Uterus (tissue), 4 donors: ENCODE measurements at places on chromosomes 6 and 20.

GRCh38 chr6:124755321-124755720, 206.9 kb upstream of the RNF217 start:
- no peak for DNase-seq

DNA sequence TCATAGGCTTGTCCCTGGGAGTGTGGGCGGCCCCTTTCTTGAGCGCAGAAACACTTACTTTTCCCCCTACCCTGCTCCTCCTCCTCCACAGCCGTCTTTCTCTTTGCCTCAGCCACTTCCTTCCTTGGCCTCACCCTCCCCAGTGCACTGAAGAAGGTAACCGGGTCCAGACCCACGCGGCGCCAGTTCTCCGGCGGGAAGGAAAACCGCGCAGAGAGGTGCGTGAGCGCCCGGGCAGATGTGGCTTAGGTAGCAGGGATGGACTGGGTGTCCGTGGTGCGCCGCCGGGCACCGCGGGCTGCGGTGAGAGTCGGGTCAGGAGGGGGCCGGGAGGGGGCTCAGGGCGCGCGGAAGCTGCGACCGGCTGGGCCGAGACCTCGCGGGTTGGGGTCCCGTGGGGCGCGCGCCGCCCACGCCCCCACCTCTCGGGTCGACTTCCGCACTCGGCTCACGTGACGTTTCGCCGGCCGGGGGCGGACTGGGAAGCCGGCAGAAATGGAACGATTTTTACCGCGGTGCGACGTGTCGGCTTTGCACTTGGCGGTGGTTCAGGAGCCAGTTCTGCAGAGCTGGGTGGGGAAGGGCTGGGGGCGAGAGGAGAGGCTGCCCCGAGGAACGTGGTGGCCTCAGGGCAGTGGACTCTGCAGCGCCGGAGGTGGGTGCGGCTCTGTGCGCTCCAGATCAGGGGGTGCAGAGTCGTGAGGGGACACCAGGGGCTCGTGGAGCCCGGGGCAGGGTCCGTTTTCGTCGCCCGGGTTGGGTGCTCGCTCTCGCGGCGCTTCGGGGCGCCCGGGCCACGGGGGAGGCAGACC, at the start of gene ABRACL:
ABRACL (plus strand) TSS at position 88 of the 812 bp plus-strand sequence. CDS start 5,416 bp downstream, outside the sequence.
- DNase-seq: peak; percentile 58

GRCh38 chr6:139868576-139868975, 494.1 kb upstream of the CITED2 start:
- no peak for DNase-seq

- no peak for DNase-seq
These were observed 33.2 kb upstream of the HBS1L start for GRCh38 chr6:135087803-135088202.

DNA sequence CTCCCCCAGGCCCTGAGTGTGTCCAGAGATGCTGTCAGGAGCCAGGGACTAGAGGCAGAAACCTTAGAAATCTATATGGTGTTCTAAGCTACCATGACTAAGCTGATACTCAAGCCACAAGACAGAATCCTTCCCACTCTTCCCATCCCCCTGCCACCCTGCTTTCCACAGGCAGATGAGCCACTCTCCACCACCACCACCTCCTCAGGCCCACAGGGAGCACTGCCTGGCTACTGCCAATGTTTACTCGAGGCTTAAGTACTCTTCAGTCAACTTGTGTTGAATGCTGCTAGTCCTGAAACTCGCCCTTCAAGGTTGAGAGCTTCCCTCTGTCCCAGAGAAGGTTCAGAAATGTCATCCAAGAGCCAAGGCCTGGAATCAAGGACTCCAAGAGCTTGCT, 56.2 kb downstream of the CENPW start:
- DNase-seq: no peak

DNA sequence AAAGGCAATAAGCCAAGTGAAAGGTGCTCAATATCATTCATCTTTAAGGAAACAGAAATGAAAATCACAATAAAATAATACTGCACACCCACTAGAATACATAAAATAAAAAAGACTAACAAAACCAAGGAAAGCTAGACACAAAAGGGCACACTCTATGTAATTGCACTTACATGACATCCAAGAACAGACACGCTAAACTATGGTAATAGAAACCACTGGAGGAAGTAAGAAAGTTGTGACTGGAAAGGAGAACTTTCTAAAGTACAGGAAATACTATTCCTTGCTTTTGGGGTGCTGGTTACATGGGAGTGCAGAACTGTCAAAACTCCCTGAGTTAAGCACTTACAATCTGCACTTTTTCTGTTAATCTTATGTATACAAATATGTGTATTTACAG, 253.7 kb upstream of the RUNX2 start:
- no peak for DNase-seq

- DNase-seq: no peak
These were observed 6.5 kb downstream of the PEDS1 start for GRCh38 chr20:50146732-50147662.

DNA sequence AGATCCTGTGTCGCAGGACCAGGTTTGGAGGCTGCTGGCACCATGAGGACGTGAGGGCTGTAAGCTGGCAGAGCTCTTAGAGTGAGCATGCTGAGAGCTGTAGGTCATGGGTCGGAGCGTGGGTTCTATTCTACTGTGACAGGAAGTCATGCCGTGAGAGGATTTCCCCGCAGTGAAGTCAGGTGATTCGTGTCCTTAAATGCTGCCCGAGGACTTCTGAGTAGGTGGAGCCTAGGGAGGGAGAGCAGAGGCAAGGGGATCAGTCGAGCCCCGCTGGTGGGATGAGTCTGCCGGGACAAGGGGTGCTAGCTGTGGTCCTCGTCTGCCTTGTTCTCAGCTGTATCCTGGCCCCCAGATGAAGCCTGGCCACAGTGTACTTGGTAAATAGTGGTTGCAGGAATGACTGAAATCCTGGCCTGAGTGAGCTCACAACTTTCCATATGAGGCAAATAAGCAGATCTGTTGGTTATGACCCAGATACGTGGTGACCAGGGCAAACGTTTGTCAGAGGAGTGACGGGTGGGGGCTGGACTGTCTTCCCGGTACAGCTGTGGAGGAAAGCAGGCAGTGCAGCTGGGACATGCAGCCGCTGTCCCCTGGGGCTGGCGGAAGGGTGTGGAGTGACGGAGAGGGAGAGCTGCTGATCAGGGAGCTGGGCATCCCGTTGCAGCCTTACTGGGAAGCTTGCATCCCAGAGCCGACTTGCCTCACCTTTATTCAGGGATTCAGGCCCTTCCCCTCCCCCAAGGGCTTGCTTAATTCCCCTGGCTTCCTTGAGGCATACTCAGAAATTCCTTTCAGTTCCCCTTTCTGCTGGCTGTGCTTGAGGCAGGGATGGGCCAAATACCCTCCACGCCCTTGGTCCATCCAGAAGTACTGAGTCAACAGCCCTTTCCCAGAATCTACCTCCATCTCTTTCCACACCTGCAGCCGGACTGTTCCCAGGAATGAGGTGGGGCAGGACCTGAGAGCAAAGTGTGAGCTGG, 250.9 kb upstream of the RREB1 start:
- peak; percentile 21 for DNase-seq

DNA sequence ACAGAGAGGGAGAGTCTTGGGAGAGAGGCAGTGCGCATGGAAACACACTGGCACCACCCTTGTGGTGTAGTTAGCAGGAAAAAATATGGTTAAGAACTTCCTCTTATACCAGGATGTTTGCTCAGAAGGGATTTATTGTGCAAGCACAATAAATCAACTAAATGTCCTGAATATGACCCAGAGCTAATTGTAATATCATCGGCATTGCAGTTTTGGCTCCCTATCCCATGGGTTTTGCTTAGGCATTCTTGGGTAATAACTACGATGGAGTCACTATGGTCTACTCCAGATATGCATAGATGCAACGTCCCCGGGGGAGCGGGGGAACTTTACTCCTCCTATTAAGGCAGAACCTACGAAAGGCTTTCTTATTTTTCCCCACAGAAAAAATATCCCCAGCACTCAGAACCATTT, 751.6 kb downstream of the EYS start:
- no peak for DNase-seq

DNA sequence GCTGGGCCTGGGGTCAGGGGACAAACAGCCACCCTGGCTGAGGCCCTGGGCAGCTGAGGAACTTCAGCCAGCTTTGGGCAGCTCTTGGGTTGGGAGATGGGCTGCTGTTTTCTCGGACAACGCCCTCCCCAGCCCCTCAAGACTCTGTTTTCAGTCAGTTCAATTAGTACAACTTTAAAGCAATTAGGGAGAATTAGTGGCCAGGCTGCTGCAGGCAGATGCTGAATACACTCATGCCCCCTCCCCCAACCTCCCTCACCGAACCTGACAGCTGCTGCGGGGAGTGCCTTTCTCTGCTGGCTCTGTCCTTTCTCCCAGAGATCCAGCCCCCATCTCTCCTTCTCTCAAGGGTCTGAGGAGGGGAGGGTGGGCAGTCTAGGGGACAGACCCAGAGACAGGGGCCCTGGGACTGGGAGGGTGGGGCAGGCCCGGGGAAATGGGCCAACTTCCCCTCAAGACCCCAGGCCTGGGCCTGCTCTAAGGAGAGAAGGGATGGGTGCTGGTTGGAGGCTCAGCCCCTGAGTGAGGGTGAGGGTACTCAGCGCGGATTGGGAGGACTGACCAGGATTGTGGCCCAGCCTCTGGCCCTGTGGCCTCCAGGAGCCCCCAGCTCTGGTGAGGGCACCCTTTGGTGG, 17.8 kb upstream of the MYT1 start:
- no peak for DNase-seq

- DNase-seq: no peak
These were observed 4.9 kb downstream of the PREX1 start for GRCh38 chr20:48822879-48823385.

DNA sequence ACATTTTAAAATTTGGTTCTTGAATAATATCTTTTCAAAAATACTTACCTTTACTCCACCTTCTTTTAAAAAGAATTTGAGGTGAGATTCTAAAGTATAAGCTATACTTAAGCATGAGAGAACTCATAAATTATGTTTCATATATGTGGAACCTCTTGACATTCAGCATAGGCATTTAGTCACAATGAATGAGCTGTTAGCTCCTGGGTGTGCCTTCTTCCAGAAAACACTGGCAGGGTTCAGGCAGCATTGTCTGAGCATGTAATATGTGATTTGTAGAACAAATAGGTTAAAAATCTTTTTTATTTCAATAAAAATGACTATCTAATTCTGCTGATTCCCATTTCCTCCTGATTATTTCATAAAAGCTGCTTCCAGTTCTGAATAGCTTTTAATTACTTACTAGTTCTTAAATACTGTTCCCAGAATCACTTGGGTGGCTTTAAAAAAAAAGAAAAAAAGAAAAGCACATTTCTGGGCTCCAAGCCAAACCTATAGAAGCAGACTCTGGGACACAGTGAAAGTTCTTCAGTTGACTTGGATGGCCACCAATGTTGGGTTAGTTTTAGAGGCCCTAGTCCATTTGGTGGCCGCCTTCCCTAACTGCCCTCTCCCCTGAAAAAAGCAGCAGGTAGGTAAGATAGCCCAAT, 20.2 kb downstream of the RNF8 start:
- DNase-seq: no peak

GRCh38 chr20:24134284-24134683, 145.7 kb upstream of the GGTLC1 start:
- no peak for DNase-seq

GRCh38 chr20:13492001-13492481, 146.7 kb downstream of the TASP1 start:
- peak; percentile 23 for DNase-seq

DNA sequence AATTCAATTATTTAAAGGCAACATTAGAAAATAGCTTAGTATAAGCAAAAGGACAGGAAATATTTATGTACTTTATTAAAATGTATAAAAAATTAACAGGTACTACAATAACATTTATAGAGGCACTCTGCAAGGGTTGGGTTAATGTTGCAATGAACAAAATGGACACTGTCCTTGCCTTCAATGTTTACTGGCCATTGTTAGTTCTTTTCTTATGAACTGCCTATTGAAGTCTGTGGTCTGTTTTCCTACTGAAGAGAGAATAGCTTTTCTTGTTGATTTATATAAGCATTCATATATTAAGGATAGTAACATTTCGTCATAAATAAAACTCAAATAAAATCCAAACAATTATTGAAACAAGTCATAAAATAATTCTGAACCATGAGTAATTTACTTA, 135.3 kb upstream of the BEND6 start:
- no peak for DNase-seq
